ENCODE measurements at places on chromosomes 3 and 15.

- DNase-seq: no peak
Measured at GRCh38 chr15:51814606-51815005, 14.8 kb upstream of the TMOD3 start.

- DNase-seq: no peak
Measured at GRCh38 chr3:31581660-31582059, 48.9 kb downstream of the STT3B start.

DNA sequence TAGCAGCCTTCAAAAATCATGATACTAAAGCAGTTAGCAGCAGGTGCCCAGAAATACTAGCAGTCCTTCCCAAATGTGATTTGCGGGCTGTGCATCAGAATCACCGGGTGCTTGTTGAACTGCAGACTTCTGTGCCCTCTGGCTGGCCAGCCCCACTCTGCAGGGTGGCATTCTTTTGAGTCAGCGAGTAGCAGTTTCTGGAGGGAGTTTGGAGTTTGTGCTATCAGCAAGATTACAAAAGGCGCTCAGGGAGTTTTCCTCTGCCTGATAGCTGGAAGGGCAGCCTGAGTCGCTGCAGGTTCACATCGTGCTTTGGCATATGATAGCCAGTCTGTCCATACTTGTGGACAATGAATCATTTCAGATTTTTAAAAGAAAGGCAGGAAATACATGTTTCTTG lies 57.6 kb downstream of the CLDN11 start:
- no peak for DNase-seq

DNA sequence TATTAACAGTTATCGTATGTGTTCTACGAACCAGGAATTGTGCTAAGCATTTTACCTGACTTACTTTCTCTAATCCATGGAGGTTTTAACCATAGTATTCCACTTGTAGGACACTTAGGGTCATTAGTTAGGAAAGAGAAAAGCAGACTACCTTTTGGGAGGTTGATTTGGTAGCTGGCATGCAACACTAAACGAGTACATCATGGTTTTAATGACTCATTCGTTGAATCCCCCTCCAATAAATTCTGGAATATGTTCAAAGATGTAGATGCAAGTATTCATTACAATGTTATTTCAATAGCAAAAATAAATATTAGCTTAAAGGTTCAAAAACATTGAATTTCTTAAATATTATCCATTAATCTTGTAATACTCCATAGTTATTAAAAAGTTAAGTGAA lies 162.5 kb downstream of the FMN1 start:
- no peak for DNase-seq

GRCh38 chr3:182585532-182586150 lies 207.7 kb upstream of the ATP11B start:
- no peak for DNase-seq

GRCh38 chr3:44996556-44996969 lies 20.5 kb downstream of the EXOSC7 start:
- no peak for DNase-seq

DNA sequence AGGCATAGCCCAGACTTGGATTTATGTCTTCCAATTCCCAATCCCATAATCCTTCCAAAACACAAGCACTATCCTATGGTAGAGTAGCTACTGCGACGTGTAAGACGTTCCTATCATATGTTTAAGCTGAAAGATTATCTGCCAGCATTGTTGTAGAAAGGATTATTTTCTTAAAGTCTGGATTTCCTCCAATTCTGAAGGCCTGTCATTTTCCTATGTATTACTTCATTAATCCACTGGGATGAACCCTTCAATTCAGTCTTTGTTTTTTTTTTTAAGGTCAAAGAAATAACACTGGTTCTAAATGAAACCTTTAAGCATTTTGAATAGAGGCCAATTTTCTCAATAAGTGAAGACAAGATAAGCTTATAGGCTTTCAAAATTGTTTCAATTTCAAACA lies 289.0 kb downstream of the SLC9A9 start:
- DNase-seq: no peak

DNA sequence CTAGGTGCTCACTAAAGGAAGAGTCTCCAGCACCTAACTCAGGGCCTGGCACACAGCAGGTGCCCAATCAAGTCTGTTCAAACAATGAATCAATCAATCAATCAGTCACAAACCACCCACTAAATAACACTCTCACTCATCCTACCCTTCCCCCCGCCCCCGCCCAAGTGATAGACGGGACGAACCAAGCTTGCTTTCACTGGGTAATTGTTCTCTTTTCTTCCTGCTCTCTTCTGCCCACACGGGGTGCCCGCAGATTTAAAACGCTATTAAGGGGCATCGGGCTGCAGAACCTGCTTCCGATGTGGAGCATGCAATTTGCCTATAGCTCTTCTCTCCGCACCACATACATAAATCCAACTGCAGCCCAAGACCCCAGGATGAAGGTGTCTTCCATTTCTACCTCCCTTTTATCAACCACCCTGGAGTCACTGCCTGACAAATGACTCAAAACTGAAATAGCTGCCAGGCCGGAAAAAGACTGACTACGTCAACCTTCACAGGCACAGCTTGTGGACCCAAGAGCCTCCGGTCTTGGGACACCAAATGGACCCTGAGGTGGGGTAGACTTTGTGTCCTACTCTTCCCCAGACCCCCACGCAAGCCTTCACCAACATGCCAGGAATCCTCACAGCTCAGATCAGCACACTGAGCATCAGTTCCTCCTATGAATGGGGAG lies 1.7 kb downstream of the KLHL25 start:
- DNase-seq: no peak

GRCh38 chr3:184601576-184602371 lies 40.2 kb downstream of the EPHB3 start:
- DNase-seq: no peak

GRCh38 chr3:97838393-97838792 lies 16.6 kb downstream of the CRYBG3 start:
- no peak for DNase-seq

- no peak for DNase-seq
Measured at GRCh38 chr15:99130314-99130713, 25.4 kb downstream of the SYNM start.

GRCh38 chr3:196975349-196975748 lies 6.7 kb upstream of the PIGZ start:
- no peak for DNase-seq

- no peak for DNase-seq
Measured at GRCh38 chr3:43214616-43215015, 71.7 kb upstream of the SNRK start.

DNA sequence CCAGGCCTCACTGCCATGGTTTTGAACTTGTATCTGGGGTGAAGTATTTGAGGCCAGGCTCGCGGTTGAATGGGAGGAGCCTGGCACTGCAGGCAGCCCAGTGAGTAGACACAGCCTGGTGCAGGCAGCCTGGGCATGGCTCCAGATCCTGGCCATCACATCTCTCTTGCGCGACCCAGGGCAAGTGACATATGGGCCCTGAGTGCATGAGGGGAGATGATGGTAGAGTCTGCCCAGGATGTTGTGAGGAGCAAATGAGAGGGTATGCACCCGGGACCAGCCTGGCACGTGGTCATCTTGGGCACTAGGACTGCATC lies 103.5 kb downstream of the TBC1D2B start:
- DNase-seq: no peak

GRCh38 chr3:133384331-133385027 lies 15.4 kb upstream of the BFSP2 start:
- DNase-seq: peak; percentile 58

GRCh38 chr3:185175370-185175987 lies 22.6 kb upstream of the C3orf70 start:
- DNase-seq: no peak

- DNase-seq: no peak
Measured at GRCh38 chr3:116331380-116331779, 113.9 kb downstream of the LSAMP start.

- DNase-seq: no peak
Measured at GRCh38 chr3:144162042-144162441, 190.4 kb downstream of the DIPK2A start.

DNA sequence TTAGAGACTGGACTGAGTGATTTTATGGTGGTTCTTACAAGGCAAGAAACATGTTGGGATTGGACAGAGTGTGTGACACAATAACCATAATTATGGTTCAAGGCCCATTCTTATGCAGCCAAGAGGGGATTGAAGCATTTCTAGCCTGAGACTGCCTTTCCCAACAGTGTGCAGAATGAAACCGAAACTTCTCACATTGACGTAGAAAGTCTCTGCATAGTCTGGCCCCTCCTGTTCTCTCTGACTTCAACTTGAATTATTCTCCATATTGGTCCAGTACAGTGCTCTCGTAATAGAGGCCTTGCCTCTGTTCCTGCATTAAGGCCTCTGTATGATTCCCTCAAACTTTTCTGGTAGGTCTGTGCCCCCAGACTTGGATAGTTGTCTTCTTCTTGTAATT lies 138.3 kb downstream of the DIPK2A start:
- DNase-seq: peak; percentile 2

- DNase-seq: no peak
Measured at GRCh38 chr3:159453036-159453435, 535.6 kb upstream of the IL12A start.

DNA sequence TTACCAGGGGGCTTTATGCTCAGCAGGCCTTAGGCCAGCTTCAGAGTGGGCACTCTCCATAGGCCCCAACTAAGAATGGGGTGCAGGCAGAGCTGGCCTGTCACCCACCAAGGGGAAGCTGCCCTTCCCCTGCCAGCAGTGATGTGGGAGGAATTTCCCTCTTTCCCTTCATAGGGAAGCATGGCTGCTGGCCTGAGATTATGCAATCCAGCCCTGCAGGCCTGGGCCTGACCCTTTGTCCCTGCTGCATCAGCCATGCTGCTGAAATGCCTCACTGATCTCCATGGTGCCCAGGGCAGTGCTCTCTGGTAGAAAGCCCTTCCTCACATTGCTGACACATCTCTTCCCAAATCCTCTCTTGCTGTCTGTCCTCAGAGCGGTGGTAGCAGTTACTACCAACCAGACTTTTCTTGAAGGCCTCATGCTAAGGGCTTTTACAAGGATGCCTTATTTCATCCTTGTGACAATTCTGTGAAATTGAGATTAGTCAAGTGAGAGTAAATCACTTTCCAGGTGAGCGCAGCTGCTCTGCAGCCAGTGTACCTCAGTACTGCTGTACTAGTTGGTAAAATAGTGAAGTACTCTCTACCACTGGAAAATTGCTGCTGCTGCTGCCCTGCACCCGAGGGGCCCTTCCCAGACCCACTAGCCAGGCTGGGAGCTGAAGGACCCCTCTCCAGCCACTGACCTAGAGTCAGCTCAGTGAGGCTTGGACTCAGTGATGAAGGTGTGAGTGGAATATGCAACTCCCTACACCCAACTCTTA lies 33.8 kb downstream of the MRAS start:
- no peak for DNase-seq

DNA sequence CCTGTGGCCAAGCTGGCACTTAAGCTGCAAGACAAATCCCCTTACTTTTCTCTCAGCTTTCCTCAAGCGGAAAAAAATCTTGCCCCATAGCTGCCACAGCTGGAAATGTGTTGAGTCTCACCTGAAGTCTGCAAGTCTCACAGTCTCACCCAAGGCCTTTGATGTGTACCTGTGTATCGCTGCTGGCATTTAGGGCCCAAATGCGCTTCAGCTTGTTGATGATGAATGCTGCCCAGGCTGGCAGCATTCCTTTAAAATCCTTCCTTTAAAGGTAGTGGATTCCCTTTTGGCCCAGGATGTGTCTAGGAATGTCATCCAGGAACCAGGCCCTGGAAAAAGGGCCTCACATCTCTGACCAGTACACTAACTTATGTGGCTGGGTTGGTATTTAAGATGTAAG lies 7.0 kb downstream of the OR5K4 start:
- no peak for DNase-seq

DNA sequence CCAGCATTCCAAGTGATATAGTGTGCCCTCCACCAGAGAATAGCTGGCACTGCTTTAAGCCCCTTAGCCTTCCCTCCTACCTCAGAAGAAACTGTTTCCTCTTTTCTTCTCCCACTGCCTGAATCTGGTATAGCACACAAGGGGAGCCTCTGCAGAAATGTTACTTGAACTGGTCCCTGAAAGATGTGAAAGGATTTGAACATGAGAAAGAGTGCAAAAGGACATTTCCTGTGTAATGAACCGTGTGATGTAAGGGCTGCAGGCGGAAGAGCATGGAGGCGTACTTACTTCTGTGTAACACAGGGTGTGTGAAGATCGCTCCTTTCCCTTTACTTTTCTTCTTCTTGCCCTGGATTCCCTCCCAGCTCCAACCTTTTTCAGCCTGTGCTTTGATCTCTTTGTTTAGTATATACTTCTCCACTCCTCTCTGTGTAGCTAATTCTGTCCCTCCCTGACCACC lies 8.4 kb downstream of the TMOD3 start:
- no peak for DNase-seq

GRCh38 chr15:42605796-42606195 lies 30.4 kb downstream of the STARD9 start:
- no peak for DNase-seq

DNA sequence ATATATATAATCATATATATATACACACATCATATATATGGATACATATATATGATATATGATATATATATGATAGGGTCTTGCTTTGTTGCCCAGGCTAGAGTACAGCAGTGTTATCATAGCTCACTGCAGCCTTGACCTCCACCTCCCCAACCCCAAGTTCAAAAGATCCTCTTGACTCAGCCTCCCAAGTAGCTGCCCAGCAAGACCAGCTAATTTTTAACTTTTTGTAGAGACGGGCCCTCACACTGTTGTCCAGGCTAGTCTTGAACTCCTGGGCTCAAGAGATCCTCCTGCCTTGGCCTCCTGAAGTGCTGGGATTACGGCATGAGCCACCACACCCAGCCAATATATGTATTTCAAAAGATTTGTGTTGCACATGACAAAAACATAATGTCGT lies 83.0 kb downstream of the TBL1XR1 start:
- DNase-seq: no peak

DNA sequence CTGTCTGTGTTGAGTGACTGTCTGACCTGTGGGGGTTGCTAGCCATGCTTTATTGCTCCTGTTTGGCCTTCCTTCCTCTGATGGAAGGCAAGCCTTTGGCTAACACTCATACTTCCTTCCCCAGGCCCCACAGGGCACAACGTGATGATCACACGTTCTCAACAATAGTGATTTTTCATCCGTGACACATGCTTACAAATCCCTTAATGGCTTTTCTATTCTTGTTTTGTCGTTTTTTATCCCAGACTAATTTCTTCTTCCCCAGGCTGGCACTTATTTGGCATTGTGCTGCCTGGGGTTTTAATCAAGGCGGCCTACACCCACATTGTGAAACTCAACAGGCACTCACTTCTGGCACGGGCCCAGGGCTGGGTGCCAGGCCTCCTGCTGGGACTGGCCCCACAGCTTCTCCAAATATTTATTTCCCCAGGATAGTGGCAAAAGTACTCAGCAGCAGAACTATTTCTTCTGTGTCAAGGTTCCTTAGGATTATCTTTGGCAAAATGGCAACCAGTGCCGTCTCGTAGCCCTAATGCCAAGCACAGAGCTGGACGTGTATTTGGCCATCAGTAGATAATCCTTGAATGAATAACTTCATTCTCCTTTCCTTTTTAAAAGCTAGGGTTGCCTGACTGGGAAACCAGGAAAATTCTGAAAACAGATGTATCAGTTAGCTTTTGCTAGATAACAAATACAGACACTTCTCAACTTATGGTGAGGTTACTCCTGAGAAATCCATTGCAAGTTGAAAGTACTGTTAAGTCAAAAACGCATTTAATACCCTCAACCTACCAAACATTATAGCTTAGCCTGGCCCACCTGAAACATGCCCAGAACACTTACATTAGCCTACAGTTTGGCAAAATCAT lies 30.6 kb downstream of the CMTM7 start:
- DNase-seq: no peak

GRCh38 chr3:41450416-41451231 lies 251.3 kb downstream of the CTNNB1 start:
- DNase-seq: no peak

- DNase-seq: no peak
Measured at GRCh38 chr3:14224895-14225294, 46.3 kb downstream of the LSM3 start.

GRCh38 chr3:37725842-37726241 lies 135.8 kb upstream of the CTDSPL start:
- no peak for DNase-seq

Measured in GM19239 (cell line).